Tibial artery (tissue), 4 donors: ENCODE measurements at places on chromosomes 6 and 20.

- H3K4me1 ChIP-seq, result no peaks in the 10 kb centered on the region
- no peaks in the 10 kb centered on the region for H3K36me3 ChIP-seq
- DNase-seq, result no peak
These were observed 11.5 kb upstream of the SSR1 start for GRCh38 chr6:7324520-7324919.

DNA sequence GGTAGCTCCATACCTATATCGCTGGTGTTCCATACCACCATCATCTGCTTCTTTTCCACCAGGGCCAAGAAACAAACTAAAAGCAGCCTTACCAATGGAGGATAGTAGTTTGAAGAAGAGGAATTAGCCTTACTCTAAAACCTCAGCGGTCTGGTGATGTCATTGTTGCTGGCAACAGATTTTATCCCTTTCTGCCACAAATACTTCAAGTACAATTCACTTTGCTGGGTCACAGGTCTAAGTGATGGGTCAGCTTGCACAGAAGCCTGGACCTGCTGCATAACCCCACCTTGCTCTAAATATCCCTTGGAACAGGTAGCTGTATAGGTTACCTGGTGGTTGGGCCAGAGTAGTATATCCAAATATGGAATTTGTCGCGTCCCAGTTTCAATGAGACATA, 53.2 kb upstream of the THEMIS start:
- no peak overlapping the region for H3K27ac ChIP-seq
- no peak for DNase-seq
- H3K4me3 ChIP-seq, result no peak overlapping the region
- H3K36me3 ChIP-seq, result no peaks in the 10 kb centered on the region

DNA sequence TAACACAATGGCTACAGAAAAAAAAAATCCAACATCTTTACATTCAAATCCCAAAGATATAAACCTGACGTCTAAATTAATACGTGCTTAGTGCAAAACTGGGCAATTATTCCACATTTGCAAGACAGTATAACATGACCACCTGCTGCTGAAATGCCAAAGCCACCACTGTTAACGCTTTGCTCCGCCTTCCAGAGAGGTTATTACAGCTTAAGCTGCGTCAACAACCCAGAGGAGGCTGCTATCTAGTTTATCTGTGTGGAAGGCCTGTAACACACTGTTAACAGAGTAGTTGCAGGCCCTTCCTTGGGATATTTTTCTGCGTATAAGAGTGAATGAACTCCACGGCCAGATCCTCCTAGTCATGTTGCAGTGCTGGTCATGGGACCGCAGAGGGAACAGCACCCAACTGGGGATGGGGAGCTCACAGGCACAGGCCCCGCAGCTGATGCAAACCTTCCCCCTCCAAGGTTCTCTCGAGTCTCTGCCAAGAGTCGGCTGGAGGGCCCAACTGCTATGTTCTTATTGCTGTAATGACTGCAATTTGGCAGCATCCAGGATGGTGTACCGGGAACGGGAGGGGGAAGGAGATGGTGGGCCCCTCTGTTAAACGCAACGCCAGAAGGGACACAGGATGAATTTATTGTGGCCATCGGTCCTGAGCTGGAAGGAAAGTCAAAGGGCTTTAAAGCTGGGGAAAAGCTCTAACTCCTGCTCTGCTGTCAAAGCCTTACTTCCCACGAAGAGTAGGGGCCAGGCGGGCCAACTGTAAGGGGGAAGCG, 993 bp upstream of the NCOA7 start:
- no peaks in the 10 kb centered on the region for H3K36me3 ChIP-seq
- DNase-seq, result peak; percentile 74
- H3K4me3 ChIP-seq, result peak overlapping the region; percentile 91
- H3K27me3 ChIP-seq, result no peaks in the 10 kb centered on the region
- peak overlapping the region; percentile 95 for H3K27ac ChIP-seq
- H3K4me1 ChIP-seq, result peaks cover 49% of the 10 kb centered on the region

GRCh38 chr6:16434885-16435284, 196.5 kb downstream of the GMPR start:
- H3K27ac ChIP-seq, result peak overlapping the region; percentile 71
- peaks cover 47% of the 10 kb centered on the region for H3K4me1 ChIP-seq
- no peak overlapping the region for H3K4me3 ChIP-seq
- H3K36me3 ChIP-seq, result no peaks in the 10 kb centered on the region
- H3K27me3 ChIP-seq, result no peaks in the 10 kb centered on the region

DNA sequence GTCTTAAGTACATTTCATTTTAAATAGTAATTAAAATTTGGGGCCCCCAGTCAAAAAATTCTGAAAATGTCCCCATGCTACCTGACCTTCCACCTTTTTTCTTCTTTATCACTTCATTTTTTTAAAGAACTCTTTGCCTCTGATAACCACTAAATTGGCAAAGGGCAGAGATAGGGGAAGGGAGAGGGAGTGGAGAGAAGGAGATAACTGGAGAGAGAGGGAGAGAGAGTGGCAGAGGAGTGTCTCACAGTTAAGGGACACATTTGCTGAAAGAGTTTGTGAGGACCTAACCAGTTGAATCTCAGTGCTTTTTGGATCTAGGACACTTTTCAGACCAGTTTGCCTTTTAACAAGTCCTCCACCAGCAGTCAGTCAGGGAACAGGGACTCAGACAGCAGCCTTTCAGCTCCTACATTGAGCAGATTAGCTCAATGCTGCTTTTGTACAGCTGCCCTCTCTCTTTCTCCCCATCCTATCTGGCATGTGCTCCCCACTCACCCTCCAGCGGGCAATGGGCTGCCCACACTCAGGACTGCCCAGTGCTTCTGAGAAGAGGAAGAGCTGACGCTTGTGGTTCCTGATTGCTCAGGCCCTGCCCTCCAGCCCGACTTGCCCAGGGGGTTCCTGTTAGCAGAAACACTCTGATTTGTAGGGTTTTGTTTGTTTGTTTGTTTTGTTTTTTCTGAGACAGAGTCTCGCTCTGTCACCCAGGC, 14.4 kb downstream of the ARMC2 start:
- H3K27me3 ChIP-seq, result no peaks in the 10 kb centered on the region
- DNase-seq, result peak; percentile 50

- H3K36me3 ChIP-seq, result no peaks in the 10 kb centered on the region
- no peak for DNase-seq
- no peak overlapping the region for H3K27ac ChIP-seq
These were observed 29.7 kb upstream of the TMX4 start for GRCh38 chr20:8049310-8049709.

- H3K4me1 ChIP-seq, result peaks cover 11% of the 10 kb centered on the region
- H3K27me3 ChIP-seq, result no peaks in the 10 kb centered on the region
- H3K36me3 ChIP-seq, result peaks cover 8% of the 10 kb centered on the region
- no peak for DNase-seq
- H3K4me3 ChIP-seq, result no peak overlapping the region
These were observed 21.3 kb downstream of the RNF217 start for GRCh38 chr6:124983383-124984083.

- peaks cover 38% of the 10 kb centered on the region for H3K36me3 ChIP-seq
- no peak overlapping the region for H3K27ac ChIP-seq
These were observed 3.2 kb upstream of the DEF6 start for GRCh38 chr6:35294308-35294945.

DNA sequence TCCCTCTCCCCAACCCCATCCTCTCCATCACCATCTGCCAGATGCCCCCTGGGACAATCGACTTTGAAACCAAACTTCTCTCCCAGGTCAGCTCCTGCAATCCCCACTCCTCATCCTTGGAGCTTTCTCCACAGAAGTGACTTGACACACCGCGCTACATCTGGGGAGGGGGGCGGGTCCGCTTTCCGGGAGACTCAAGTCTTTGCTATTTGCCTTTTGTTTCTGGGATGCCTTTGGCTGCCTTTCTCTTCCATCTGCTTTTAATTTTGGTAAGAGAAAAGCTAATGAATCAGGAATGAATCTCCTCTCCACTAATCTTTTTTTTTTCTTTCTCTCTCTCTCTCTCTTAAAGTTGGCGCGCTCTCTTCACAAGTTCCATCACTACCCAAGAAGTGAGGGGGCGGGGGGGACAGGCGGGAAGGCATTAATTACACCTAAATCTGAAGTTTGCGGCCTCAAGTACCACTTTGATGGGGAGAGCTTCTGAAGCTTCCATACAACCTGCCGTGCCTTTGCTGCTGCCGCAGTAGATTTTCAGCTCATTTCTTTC, 664 bp upstream of the TPBG start:
- H3K4me3 ChIP-seq, result peak overlapping the region; percentile 74
- DNase-seq, result no peak
- H3K36me3 ChIP-seq, result no peaks in the 10 kb centered on the region

DNA sequence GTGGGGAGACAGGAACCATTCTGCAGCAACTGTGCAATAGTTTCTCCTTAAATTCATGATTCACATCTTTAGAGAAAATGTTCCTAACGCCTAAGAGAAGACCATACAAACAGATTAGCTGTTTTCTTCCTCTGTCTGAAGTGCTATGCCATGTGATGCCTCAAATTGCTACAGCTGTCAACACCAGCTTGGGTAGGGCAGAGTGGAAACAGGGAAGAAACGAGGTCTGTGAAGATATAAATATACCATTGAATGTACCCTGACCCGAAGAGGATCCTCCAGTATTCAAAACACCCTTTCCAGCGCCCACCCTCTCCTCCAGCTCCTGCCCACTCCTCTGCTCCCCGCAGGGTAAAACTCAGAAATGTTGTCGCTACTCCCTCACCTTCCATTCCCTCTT, 40.3 kb upstream of the PRND start:
- H3K4me3 ChIP-seq, result no peak overlapping the region
- no peak overlapping the region for H3K27ac ChIP-seq
- H3K27me3 ChIP-seq, result peaks cover 3% of the 10 kb centered on the region
- no peaks in the 10 kb centered on the region for H3K4me1 ChIP-seq
- H3K36me3 ChIP-seq, result no peaks in the 10 kb centered on the region
- no peak for DNase-seq

DNA sequence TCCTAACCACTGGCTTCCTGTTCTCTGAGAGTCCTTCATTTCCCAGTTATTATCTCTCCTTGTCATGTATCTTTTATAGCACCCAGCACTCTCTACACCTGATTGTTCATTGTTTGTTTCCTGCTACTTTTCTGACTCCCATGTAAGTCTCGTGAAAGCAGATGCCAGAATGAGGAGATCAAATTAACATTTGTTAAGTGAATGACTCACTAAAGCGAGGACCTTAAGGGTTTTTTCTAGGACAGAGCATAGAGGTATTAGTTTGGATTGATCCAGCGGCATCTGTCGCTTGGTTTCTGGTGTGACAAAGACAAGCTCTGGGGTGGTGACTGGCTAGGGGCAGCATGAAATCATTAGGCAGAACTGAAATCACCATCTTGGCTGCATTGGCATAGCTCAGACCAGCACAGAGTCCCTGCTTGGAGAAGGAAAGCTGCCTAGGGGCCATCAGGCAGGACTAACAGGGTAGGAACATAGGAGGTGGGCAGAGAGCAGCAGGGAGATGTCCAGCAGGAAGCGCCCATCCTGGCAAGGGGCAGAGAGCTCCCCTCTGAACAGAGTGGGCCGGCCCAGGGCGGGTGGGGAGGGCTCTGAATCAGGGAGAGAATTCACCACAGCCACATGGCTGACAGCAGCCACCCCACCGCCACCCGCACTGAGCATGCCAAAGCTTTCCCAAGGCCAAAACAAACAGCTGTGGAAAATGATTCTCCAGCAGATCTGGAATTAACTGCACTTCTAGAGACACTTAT, 97.1 kb upstream of the CEP85L start:
- peaks cover 10% of the 10 kb centered on the region for H3K4me1 ChIP-seq
- H3K27ac ChIP-seq, result no peak overlapping the region
- no peaks in the 10 kb centered on the region for H3K36me3 ChIP-seq
- no peaks in the 10 kb centered on the region for H3K27me3 ChIP-seq

GRCh38 chr6:93124006-93124632, 295.2 kb downstream of the EPHA7 start:
- no peaks in the 10 kb centered on the region for H3K27me3 ChIP-seq
- no peak overlapping the region for H3K4me3 ChIP-seq
- no peak overlapping the region for H3K27ac ChIP-seq

GRCh38 chr20:2297357-2297728, 1.5 kb downstream of the TGM3 start:
- no peaks in the 10 kb centered on the region for H3K4me1 ChIP-seq
- peak; percentile 41 for DNase-seq
- H3K36me3 ChIP-seq, result no peaks in the 10 kb centered on the region
- H3K27ac ChIP-seq, result no peak overlapping the region
- H3K27me3 ChIP-seq, result peaks cover 10% of the 10 kb centered on the region

- no peak overlapping the region for H3K27ac ChIP-seq
- H3K36me3 ChIP-seq, result no peaks in the 10 kb centered on the region
- no peak for DNase-seq
- no peaks in the 10 kb centered on the region for H3K4me1 ChIP-seq
These were observed 227.3 kb upstream of the PDE10A start for GRCh38 chr6:165890404-165890735.

DNA sequence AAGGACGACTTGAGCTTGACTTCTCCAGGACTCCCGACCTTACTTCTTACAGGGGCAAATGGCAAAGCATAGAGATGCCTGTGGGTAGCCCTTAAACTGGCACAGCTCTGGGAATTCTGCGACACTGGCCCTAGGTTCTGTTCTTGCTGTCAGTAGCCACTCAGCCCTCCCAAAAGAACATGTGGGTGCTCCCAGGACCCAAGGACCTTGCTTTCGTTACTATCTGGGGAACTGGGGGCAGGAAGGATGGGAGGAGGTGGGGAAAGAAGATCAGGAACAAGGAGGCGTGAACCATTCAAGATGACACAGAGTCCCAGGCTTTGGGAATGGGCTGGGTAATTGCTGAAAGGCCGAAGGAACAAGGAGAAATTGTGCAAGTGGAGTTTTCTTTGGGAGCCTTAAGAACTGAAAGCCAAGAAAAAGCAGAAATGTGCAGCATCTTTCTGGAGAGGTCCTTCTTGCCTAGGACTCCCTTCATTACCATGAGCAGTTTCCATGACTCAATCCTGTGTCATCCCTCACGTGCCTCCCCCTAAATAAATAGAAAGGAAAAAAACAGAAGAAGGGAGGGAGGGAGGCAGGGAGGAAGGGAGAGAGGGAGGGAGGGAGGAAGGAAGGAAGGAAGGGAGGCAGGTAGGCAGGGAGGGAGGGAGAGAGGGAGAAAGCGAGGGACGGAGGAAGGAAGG, 284.6 kb upstream of the FOXQ1 start:
- peaks cover 5% of the 10 kb centered on the region for H3K27me3 ChIP-seq
- H3K4me1 ChIP-seq, result no peaks in the 10 kb centered on the region
- no peak overlapping the region for H3K4me3 ChIP-seq
- no peak overlapping the region for H3K27ac ChIP-seq
- H3K36me3 ChIP-seq, result no peaks in the 10 kb centered on the region
- no peak for DNase-seq

GRCh38 chr6:93644611-93645010, 225.3 kb upstream of the EPHA7 start:
- no peak overlapping the region for H3K4me3 ChIP-seq
- H3K36me3 ChIP-seq, result no peaks in the 10 kb centered on the region
- no peak overlapping the region for H3K27ac ChIP-seq

- no peak for DNase-seq
- no peaks in the 10 kb centered on the region for H3K36me3 ChIP-seq
- H3K27me3 ChIP-seq, result no peaks in the 10 kb centered on the region
These were observed 317.2 kb upstream of the AGPAT4 start for GRCh38 chr6:161590961-161591627.
